ENCODE measurements at places on chromosomes 12 and 14.
A peak's percentile ranks its signal among the peaks of the same experiment; 100 is the strongest.

GRCh38 chr12:52683575-52684300 lies 3.5 kb upstream of the KRT1 start:
- DNase-seq, result no peak

DNA sequence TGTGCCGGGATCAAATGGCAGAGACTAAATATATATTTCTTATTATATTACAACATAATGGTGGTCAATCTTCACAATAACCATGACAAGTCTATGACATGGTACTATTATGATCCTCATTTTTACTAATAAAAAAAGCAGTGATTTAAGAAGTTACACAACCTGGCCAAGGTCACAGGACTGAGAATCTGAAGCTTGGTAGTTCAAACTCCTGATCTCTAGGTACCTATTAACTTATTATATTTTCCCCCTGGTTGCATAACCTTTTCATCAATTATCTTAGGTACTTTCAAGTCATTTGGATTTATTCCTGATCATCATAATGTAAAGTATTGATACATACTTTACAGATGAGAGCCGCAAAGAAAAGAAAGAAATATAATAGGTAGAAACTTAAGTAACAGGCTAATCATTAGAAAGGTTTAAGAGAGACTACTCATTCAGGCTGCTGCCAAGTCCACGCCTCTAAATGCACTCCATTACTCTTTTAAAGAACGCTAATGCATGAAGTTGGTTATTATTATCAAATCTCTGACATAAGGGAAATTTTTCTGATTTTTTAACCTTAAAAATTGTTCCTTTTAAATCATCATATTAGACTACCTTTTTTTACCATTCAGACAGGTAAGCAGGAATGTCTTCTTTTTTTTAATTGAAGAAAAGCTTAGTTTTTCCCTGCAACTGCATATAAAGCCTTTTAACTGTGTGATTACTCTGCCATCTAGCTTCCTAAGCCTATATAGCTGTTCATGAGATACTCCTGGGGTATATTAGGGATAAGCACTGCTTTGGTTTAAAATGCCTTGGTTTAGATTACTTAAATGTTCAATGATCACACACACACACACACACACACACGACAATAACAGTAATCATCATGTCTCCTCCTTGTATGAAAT lies 35.6 kb downstream of the RPS29 start:
- no peak for DNase-seq

- DNase-seq, result no peak
Measured at GRCh38 chr12:52682938-52683574, 2.8 kb upstream of the KRT1 start.

DNA sequence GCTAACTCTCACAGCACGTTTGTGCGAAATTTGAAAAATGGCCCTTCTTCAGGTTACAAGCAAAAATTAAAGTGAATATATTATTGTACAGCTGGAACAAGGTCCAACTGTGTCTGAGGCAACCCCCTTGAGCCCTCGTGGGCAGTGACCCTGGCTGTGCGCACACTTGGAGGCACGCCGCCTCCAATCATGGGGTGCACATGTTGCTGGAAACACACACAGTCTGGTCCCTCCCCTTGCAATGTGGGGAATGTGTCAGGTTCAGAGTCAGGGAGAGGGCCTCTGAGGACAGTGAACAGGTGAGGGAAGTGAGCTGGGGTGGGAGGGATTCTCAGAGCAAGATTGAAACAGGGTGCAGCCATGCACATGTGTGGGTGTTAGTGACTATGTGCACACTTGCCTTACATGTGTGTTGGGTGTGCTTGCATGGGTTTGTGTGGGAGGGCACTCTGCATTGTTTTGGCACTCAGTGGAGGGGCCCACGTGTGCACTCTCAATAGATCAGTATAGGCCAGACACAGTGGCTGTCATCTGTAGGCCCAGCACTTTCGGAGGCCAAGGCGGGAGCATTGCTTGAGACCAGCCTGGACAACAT lies 9.6 kb downstream of the TSPAN9 start:
- DNase-seq, result no peak

GRCh38 chr12:116642106-116642505 lies 82.9 kb downstream of the MAP1LC3B2 start:
- DNase-seq, result no peak

DNA sequence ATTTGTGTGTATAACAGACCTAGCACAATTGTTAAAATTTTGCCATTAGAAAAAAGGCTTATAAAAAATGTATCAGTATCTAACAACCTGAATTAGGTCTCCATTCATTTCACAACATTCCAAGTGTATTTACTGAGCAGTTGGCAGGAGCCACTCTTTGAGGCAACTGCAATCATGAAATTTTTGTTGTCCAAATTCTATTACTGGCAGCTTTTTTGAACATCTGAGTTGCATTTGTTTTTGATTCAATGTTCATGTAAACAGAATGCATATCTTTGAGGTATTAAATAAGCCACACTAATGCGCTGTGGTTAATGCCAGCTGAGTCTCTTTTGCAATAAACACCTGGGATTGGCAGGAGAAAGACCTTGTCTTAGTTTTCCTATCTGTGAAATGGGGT lies 8.7 kb downstream of the KITLG start:
- no peak for DNase-seq

DNA sequence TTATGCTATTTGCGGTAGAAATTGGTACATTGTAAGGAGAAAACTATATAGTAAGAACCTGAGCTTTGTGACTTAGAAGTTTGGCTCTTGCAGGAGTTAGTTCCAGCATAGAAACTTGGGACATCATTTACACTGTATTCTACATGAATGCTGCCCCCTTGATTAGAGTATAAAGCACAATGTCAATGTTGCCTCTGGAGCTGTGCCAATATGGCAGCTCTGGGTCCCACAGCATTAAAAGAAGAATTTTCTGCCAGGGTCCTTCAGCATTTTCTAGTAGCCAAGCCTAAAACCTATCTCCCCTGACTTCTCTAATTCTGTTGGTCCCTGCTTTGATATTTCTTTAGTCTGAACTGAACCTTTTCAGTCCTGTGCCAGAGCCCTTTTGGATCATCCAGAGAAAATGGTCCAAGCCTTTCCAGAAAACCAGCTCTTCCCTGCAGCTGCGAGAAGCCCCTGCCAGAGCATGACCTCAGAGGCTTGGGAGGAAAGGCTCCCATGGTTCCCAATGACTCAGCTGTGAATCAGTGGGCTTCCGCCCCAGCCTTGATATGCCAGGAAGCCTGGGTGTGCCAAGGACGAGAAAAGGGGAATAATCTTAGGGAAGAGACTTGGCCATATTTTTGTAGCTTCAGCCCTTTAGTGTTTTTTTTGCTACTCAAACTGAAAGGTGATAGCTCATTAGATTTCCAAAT lies 43.2 kb downstream of the PLEKHG7 start:
- no peak for DNase-seq

DNA sequence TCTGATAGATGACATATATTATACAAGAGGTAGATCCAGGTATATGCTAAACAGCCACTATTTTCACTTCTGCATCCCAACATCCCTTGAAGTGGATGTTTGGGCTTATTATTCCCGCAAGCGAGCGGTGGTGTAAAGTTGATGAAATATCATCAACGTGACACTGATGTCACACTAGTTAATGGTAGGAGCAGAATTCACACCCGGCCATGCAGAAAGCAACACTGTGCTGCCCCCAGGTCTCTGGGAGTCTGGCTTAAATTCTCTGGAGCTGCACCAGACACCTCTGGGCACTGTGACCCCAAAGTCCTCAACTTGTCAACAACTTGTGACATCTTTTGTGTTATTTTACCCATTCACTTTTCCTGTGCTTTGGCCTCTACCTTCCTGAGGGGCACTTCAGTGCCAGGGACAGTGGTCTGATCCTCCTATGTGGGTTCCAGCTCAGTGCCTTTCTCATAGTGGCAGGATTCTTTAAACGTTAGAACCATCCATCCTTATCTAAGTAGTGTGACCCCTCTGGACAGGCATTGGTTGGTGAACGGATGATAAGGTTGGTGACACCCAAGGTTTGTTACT lies 952 bp downstream of the DRAM1 start:
- peak; percentile 55 for DNase-seq

DNA sequence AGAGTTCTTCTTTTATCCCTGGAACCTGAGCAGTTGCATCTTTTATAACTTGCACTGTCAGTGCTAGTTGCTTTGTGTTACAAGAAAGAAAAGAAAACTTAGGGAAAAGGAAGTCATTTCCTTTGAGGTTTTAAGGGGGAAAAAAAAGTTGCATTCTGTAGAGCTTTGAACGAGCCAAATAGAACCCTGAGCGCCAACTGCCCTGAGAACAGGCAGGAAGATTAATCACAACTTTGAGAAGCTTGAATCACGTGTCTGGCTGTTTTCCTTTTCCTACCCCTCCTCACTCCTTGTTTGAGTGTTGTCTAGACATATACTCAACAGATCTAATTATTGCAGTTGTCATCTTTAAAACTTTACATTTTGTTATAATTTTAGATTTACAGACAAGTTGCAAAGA lies 12.5 kb downstream of the PCNX1 start:
- no peak for DNase-seq

DNA sequence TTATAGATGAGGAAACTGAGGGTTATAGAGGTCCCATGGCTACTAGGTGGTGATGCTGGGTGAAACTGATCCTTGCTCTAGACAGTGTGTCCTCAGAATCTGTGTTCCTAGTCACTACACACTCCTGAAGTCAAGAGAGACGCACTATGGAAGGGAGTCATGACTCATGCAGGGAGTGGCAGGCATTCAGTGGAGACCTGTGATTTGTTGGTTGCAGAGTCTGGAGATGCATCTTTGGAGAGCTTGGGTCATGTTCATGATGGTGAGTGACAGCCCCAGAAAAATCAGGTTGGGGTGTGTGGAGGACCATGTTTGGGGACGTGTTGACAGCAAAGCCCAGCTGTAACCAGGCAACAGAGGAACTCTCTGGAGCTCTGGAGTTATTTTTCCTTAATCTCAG lies 38.0 kb upstream of the FBXO21 start:
- no peak for DNase-seq

DNA sequence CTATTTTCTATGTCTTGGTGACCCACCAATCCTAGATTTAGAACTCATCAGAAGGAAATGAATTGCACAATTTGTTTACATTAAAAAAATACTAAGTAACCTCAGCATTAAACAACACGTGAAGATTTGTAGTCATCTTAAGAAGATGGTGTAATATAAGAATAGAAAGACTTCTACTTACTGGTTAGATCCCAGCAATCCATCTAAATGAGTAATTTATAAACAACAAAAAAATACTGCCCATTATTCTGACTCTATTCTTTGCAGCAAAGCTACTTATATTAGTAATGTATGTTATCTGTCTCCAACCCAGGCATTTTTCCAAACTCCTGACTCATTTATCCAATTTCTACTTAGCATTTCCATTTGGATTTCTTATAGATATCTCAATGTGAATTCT lies 67.8 kb downstream of the CD163L1 start:
- DNase-seq, result no peak

- no peak for DNase-seq
Measured at GRCh38 chr12:124380796-124381455, 86.0 kb downstream of the RFLNA start.

- DNase-seq, result no peak
Measured at GRCh38 chr12:92473564-92473963, 229.2 kb upstream of the PLEKHG7 start.

GRCh38 chr12:100154474-100155247 lies 12.0 kb upstream of the BLTP3B start:
- DNase-seq, result peak; percentile 76

DNA sequence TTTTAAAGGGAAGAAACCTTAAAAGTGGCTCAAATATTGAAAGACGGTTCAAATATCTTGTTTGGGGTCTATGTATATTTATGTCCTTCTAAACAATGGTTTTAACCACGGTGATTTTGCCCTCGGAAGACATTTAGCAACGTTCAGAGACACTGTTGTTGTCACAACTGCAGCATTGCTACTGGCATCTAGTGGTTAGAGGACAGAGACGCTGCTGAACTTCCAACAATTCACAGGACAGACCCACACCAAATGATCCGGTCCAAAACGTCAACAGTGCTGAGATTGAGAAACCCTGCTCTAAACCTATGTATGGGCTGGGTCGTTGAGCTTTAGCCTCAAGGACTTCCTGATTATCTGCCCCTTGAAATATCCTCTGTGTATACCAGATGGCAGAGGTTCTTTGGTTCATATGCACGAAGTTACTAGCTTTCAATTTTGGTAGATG lies 1.7 kb downstream of the ANGEL1 start:
- peak; percentile 32 for DNase-seq

GRCh38 chr12:71756054-71756690 lies 1.5 kb downstream of the RAB21 start:
- DNase-seq, result no peak

All from hematopoietic multipotent progenitor cell treated with erythropoietin and hydrocortisone succinate and interleukin-3 and kit ligand, for 15 days (in vitro differentiated cells).